ENCODE measurements at places on chromosomes 5 and 9.

GRCh38 chr5:30874241-30875034 lies 319.0 kb upstream of the CDH6 start:
- DNase-seq = peak; percentile 4

GRCh38 chr9:120391691-120392090 lies 188.3 kb downstream of the CDK5RAP2 start:
- DNase-seq = no peak

DNA sequence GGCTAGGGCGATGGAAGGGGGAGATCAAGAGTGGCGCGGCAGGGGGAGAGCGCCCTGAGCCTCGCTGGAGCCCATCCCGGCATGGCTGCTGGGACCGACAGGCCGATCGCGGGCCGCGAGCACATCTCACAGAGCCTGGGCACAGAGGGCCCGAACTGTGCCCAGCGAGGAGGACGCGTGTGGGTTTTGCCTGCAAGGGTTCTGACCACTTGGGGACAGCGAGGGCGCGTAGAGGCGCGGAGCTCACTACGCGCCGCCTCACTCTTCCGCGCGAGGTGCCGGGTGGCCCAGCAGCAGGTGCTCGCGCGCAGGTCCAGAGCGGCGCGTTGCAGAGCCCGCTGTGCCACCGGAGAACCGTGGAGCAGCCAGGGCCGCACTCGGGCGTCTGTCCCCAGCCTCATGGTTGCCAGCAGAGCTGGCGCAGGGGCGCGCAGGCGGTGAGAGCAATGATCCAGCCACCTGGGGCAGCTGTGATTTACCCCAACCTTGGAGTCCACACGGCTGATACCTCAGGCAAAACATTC lies 16.3 kb upstream of the PITX1 start:
- no peak for DNase-seq

- DNase-seq = no peak
These were observed 7.8 kb downstream of the FBXW5 start for GRCh38 chr9:136936645-136937170.

DNA sequence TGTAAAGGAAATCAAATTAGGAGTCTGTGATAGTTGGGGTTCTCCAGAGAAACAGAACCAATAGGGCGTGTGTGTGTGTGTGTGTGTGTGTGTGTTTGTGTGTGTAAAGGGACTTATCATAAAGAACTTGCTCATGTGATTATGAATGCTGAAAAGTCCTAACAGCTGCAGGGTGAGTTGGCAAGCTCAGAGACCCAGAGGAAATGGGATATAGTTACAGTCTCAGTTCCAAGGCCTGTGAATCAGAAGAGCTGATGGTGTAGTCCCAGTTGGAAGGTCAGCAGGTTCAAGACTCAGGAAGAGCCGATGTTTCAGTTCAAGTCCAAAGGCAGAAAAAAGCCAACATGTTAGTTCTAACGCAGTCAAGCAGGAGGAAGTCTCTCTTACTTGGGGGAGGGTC lies 214.2 kb downstream of the ELAVL2 start:
- DNase-seq = no peak

GRCh38 chr5:135008981-135009735 lies 24.9 kb downstream of the PITX1 start:
- no peak for DNase-seq

DNA sequence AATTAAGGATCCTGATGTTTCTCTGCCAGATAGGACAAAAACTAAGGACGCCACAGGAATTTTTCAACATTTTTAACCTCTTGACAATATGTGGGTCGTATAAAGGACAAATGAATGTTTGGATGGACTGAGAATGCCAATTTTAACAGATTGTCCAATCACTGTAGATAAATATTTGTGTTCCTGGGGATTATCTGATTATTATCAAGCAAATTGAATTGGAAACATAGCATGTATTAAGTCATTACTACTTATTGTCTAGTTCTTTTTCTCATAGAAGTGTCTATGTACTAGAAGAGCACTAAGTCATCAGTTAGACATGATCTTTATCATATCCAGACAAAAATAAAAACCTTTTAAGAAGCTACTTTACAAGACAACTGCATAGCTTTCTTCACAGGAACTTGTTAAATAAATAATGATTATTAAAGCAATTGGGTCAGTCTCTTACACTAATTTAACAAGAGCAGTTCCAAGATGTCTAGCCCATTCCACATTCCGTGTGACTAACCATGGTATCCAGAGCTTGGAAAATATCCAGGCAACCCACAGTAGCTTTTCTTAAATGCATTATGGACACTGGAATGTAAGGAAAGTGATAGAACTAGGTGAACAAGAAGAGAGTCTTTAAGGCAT lies 127.5 kb upstream of the CDKN2B start:
- DNase-seq = no peak

- DNase-seq = no peak
These were observed 61.8 kb downstream of the SLC36A1 start for GRCh38 chr5:151509231-151509630.
